ENCODE measurements at places on chromosomes 6 and 20. TPM values are rescaled to one million over a fixed set of nuclear protein-coding genes. Genes with fewer than 3 reads are reported as not detected.

Gene RIMS4
- not detected for total RNA-seq

DNA sequence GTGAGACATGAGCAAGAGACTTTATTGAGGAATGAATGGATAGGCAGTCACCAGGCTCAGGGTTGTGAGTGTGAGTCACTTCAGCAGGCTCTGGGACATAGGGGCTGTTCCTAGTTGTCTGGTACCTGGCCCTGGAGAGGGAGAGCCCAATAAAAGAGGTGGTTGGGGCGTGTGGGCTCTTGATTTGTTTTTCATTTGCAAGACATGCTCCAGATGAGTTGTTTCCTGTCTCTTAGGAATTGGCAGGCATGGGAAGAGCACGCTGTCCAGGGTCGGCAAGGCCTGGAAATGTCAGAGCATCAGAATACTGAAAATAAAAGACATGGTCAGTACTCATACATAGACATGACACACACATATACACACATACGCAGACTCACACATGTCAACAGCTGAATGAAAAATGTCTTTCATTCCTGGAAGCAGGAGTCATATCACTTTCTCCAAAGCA is 166.3 kb upstream of the SULF2 start:
- no peak overlapping the region for H3K27ac ChIP-seq
- no peak for DNase-seq
- no peak overlapping the region for H3K4me3 ChIP-seq
- H3K27me3 ChIP-seq = no peaks in the 10 kb centered on the region
- no peaks in the 10 kb centered on the region for H3K4me1 ChIP-seq

DNA sequence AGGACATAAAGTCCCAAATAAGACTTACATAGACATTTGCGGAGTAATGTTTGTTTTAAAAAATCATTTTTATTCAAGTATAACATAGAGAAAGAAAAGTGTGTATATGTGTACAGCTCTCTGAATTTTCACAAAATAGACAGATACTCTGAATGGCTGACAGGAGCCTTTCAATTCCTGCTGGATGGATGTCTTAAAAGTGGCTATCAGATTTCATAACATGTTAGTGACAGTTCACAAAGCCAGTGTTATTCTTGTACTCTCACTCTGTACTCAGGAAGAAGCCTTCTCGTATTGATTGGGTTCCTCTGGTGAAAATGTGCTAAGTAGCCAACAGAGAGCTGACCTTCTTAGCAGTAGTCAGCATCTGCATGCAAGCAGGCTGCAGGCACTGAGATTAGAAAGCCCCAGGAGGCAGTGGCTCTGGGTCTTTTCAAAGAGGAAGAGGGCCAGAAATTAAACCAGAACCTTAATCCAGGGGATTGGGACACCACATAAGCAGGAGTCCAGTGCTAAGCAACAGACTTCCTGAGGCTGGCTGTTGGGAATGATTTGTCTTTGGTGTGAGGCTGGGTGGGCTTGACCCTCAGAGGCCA is 19.7 kb downstream of the SLC17A4 start:
- no peaks in the 10 kb centered on the region for H3K27me3 ChIP-seq
- no peak overlapping the region for H3K4me3 ChIP-seq
- H3K4me1 ChIP-seq = no peaks in the 10 kb centered on the region
- H3K36me3 ChIP-seq = no peaks in the 10 kb centered on the region

DNA sequence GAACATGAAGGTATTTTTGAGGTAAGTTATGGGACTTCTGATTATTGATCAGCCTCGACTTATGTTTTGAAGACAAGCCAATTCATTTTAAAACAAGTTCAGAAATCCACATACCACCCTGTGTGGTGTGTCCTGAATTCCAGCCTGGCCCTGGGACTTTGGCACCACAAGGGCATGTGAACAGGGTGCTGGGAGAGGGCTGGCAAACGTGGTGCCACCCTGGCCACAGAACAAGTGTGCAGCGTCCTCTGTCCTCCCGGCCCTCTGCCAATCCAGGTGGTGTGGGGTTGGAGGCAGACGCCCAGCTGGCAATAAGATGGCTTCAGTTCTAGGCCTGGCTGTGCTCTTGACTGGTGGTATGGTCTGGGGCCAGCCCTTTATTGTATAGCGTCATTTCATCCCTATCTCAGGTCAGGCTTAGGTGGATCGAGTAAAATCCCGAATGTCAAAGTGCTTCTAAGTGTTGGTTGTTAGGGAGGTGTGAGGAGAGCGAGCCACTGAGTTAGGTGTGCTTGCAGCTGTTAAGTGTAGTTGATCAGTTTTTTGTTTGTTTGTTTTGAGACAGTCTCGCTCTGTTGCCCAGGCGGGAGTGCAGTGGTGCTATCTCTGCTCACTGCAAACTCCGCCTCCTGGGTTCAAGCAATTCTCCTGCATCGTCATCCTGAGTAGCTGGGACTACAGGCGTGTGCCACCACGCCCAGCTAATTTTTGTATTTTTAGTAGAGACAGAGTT is 84.2 kb downstream of the RNF144B start:
- no peaks in the 10 kb centered on the region for H3K4me1 ChIP-seq
- H3K27ac ChIP-seq = no peak overlapping the region
- no peaks in the 10 kb centered on the region for H3K27me3 ChIP-seq
- DNase-seq = no peak
- no peak overlapping the region for H3K4me3 ChIP-seq

- no peaks in the 10 kb centered on the region for H3K4me1 ChIP-seq
- H3K4me3 ChIP-seq = no peak overlapping the region
- H3K27ac ChIP-seq = no peak overlapping the region
- no peak for DNase-seq
- H3K36me3 ChIP-seq = no peaks in the 10 kb centered on the region
These were observed 158.6 kb downstream of the LAMP5 start for GRCh38 chr20:9672981-9673380.
